Cortex of kidney (tissue), 1 donor: ENCODE measurements at places on chromosomes 2 and 18.

GRCh38 chr2:175049661-175050060, 44.5 kb upstream of the CHN1 start:
- no peak for DNase-seq

GRCh38 chr2:128308284-128308731, 10.4 kb downstream of the HS6ST1 start:
- DNase-seq, result no peak

DNA sequence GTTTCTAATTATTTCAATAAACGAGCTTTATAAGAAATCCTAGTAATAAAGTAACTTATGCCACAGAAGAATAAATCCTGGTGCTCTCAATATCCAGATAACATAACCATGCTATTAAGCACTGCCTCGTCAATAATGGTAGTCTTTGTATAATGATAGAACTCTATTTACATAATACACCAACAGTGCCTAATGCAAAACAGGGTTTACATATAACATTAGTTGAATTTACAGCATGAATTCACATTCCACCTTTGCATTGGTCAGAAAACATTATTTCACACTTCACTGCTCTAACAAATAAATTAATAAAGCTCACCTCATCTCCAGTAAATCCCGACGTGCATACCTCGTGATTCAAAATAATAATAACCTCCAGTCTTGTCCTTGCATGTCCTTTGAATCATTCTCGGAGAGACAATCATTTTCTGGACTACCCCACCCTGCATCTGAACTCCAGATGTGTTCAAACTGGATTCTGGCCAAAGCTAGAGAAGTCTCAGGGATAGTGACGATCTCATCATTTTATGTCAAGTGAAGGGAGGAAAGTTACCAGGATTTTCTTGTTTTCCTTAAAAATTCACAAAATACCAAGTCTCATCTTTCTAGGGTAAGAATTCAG, 189.2 kb downstream of the NCKAP5 start:
- no peak for DNase-seq

GRCh38 chr2:6808426-6808825, 57.3 kb downstream of the CMPK2 start:
- DNase-seq, result no peak

- no peak for DNase-seq
Observed at GRCh38 chr2:204743393-204743960, 198.2 kb downstream of the PARD3B start.

DNA sequence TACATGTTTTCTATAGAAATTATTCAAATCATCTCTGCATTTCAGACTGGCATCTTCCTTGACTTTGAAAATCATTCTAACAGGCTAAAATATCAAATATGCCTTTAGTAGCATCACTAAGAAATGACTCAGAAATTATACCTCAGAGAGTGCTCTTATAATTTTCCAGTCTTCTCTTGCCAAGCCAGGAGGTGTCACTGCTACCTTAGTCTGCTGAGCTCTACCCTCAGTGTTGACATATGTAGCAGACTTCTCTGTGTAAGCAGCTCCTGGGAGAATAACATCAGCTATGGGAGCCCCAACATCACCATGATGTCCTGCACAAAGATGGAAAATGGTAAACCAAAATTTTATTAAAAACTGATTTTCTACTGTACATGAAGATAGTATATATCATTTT, 31.6 kb downstream of the NDUFS1 start:
- DNase-seq, result no peak

GRCh38 chr2:143843686-143844085, 676.2 kb downstream of the ZEB2 start:
- DNase-seq, result no peak

- DNase-seq, result no peak
Observed at GRCh38 chr2:73324126-73324725, 30.9 kb upstream of the EGR4 start.

DNA sequence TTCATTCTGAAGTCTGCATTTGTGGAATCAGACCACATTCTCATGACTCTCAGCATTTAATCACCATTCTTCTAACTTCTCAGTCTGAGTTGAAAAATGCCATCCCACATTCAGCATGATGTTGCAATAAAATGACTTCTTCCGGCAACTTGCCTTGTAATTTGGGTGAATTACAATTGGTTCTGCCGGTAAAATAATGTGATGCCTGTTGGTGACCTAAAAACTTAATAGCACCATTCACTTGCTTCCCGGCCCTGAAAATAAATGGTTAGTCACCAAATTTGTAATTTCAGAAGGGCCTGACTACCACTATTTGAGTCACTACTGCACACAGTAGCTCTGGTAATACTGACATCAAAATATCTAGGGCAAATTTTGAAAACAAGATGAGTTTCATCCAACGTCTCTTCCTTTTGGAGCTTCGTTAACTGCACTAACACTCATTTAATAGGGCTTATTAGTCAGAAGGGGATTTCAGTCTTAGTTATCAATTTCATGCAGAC, 637.1 kb upstream of the CHAC2 start:
- no peak for DNase-seq

DNA sequence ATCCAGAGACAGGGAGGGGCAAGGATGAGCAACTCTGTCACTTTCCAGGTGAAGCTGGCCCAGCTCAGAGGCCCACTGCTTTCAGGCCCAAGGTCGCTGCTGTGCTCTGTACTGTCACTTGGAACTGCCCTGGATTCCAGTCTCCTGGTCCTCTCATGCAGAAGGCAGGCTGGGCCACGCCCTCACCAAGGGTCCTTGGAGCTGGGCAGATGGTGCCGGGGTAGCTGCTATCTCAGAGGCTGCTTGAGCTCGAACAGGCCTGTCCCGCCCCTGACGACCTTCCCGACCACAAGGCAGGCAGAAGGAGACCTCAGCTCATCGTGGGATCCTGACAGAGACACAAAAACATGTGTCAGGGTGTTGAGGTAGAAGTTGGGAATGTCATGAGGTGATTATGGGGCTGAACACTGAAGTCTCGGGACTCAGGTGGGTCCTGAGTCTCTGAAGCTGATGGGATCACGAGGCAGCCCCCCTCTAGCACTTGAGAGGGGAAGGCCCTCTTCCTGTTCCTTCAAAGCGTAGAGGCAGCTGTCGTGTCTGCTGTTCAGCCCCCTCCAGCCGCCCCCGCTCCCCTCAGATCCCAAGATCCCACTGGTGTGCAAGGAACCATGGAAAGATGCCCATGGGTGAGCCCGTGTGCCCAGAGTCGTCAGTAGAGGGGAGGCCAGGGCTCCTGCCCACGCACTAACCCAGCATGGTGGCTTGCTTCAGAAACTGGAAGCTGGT, 78.3 kb downstream of the POLR1A start:
- no peak for DNase-seq

- no peak for DNase-seq
Observed at GRCh38 chr2:19360266-19360965, 2.0 kb upstream of the OSR1 start.

GRCh38 chr2:160730296-160730995, 236.8 kb upstream of the RBMS1 start:
- DNase-seq, result no peak

DNA sequence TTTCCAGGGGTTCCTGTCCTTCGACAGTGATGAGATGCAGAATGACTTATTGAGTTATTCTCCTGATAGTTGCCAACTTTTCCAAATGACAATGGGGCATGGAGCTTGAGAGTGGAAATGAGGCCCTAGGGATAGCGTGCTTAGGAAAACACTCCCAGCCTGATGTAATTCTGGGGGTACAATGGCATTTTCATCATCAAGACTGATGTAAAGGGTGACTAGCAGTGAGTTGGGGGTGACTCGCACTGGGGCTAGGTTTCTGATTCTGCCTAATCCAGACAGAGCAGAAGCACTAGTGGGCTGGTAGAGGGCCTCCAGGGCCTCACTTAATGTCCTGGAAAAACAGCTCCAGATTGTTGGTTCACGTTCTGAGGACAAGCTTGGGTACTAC, 34.0 kb upstream of the IL37 start:
- DNase-seq, result no peak

- DNase-seq, result no peak
Observed at GRCh38 chr18:73340135-73340977, 472.6 kb upstream of the NETO1 start.

DNA sequence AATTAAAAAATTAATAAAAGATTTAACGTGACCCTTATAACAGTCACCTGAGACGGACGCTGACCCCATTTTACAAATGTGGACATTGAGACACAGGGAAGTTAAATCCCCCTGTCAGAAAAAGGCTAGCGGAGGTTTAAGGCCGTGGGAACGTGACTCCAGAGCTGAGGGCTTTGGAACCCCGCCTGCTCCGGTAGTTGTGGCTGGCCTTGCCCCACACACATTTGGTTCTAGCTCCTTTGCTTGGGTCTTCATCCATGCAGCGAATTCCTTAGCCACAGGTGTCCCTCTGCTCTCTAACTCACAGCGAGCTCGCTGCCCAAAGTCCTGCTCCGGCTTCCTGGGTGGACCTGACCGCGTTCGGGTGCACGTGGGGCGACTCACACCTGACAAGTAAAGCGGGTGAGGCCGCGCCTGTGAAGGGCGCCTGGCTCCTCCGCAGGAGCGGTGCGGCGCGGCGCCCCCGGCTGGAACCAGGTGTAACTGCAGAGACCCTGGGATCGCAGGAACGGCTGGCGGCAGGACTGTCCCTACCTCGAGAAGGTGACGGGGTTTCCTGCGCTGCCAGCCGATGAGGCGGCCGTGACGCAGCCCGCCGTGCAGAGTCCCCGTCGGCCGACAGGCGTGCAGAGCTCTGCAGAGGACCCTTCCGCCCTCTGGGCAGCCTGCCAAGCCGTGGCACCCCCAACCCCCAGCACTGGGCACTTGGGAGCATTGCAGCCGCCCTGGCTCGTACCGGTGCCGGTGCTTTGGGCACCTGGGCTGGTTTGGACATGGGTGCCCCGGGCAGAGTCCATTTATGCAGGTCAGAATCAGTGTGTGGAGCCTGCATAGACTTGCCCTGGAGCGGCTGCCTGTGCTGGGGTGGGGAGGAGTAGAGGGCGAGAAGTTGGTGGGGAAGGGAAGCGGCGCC, 2.4 kb upstream of the PROC start:
- no peak for DNase-seq

GRCh38 chr2:159317392-159318088, 31.0 kb upstream of the WDSUB1 start:
- no peak for DNase-seq

- no peak for DNase-seq
Observed at GRCh38 chr2:236682651-236683422, 113.2 kb downstream of the ACKR3 start.

GRCh38 chr2:144533221-144533620, 13.3 kb upstream of the ZEB2 start:
- no peak for DNase-seq

GRCh38 chr2:15731889-15732271, 140.2 kb downstream of the DDX1 start:
- no peak for DNase-seq

- DNase-seq, result no peak
Observed at GRCh38 chr2:43327119-43327518, 100.7 kb upstream of the ZFP36L2 start.

DNA sequence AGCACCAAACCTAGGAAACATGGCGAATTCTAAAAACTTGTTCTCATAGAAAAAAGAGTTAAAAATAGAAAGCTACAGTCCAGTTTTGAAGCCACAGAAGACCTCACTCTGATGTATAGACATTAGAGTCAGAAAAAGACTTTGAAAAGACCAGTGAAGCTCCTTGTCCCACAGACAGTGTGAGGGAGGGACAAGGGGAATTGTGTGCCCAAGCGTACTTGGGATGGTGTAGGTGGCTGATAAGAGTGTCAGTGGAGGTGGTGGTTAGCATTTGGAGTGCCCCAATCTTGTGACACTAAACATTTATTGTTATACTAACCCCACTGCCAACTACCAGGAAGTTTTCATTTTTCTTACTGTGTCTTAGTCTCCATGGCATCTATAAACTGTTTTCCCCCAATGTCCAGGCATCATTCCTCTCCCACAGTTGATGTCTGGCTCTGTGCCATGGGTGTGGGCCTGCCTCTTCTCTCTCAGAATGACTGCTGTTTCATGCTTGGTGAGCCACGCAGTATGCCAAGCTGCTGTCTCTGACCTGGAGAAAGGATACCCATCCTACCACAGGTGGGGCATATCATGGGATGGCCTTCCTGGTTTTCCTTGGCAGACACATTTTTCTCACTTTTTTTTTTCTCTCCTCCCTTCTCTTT, 161.4 kb downstream of the RPIA start:
- no peak for DNase-seq
